Activated CD4-positive, CD25-positive, alpha-beta regulatory T cell (primary cell): ENCODE measurements at places on chromosomes 5 and 9.

- no peak for DNase-seq
Observed at GRCh38 chr9:90929626-90930025, 128.0 kb downstream of the SYK start.

- DNase-seq: no peak
Observed at GRCh38 chr5:161600156-161600555, 53.6 kb upstream of the GABRB2 start.

DNA sequence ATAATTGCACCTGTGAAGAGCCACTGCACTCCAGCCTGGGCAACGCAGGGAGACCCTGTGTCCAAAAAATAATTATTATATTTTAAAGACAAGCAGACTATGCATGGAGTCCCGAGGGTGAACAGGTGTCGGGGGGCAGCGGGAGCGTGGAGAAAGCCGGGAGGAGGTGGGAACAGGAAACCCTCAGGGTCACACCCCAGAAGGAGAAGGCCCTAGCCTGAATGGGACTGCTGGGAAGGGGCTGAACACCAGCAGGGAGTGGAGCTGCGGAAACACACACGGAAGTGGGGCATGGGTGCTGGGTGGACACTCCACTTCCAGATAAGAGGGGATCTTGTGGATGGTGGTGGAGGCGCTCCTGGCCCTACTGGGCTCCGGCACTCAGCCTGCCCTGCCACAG, 12.8 kb downstream of the SURF6 start:
- DNase-seq: no peak

- no peak for DNase-seq
Observed at GRCh38 chr9:127779136-127779981, 893 bp upstream of the SH2D3C start.

- no peak for DNase-seq
Observed at GRCh38 chr9:91847581-91848091, 102.4 kb downstream of the ROR2 start.

- DNase-seq: no peak
Observed at GRCh38 chr9:121178676-121179372, 22.8 kb downstream of the RAB14 start.

- DNase-seq: no peak
Observed at GRCh38 chr9:121672213-121672612, 20.8 kb downstream of the DAB2IP start.

GRCh38 chr5:5616247-5616895, 193.9 kb downstream of the ICE1 start:
- DNase-seq: no peak

- DNase-seq: no peak
Observed at GRCh38 chr5:166331521-166331920, 1959.9 kb upstream of the WWC1 start.

DNA sequence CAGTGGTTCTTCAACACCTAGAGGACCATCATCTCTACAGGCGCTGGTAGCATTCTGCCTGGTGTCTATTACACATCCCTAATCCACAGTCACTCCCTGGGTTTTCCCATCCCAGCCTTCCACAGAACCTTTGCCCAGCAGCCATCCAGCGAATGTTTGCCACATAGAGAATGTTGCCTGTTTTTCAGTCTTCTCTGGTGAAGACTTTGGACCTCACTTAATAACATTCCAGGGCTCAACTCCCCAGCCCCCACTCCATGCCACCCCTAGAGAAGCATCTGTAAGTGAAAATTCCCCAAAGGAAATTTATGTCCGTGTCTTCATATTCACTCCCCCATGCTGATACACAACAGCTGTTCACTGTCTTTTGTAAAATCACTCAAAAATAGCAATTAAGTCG, 249.6 kb downstream of the AOPEP start:
- DNase-seq: no peak

DNA sequence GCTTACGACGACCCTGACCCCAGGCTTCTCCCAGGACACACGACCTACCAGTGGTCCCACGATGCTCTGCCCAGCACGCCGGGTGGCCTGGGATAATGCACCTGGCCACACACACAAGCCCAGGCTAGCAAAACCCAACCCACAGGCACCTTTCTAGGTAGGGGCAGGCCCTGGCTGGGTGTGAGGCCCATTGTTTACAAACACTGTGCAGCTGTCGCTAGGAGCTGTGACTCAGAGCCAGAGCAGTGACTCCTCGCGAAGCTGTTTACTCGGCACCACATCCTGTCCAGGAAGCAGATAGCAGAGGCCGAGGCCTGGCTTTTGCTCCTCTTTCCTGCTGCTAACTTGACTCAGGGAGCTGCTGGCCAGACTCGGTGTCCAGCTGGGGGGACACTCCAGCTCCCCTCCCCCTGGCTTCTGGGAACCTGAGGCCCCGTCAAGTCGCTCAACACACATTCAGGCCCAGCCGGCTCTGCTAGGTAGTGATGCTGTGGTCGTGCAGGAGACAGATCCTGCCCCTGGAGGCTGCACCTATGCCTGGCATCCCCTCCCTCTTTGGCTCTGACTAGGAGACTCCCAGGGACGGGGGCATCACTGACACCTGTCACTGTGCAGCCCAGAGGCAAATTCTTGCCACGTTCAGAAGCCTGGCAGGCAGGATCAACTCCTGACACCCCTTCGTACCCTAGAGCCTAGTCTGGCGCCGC, 12.8 kb upstream of the RALGDS start:
- peak; percentile 82 for DNase-seq

DNA sequence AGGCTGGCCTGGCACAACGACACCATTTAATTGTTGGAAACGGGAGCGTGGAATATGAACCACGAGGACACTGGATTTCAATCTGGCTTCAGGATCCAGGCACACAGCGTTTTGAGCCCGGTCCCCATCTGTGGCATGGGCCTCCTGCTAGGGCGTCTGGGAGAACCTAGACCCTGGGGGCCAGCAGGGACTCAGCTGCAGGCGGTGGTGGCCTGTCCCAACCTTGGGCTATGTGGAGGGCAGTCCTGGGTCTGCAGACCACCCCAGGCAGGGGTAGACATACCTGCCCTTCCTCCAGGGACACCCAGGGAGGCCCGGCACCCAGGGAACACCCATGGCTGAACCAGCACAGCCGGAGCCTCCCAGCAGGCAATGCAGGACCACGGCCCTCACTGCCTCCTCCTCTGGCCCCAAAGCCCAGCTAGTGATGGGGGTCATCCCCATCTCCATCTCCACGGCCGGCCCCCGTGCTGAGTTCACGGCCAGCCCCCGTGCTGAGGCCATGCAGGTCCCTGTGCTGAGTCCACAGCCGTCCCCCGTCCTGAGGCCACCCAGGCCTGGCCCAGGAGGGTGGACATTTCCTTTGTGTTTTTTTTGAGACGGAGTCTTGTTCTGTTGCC, 18.5 kb upstream of the UBAC1 start:
- no peak for DNase-seq

DNA sequence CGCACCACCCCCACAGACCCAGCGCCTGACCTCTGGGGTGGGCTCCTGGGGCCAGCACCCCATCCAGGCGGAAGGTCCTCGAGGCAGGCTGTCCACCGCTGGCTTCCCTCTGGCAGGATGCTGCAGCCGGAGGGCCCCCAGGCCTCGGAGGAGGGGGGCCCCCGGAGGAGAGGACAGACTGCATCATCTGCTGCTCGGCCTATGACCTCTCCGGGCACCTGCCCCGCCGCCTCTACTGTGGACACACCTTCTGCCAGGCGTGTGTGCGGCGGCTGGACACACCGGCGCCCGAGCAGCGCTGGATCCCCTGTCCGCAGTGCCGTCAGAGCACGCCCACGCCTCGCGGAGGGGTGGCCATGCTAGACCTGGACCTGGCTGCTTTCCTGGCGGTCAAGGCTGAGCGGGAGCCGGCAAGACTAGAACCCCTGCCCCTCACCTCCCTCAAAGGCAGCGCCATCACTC, 1.2 kb downstream of the RNF224 start:
- DNase-seq: no peak

DNA sequence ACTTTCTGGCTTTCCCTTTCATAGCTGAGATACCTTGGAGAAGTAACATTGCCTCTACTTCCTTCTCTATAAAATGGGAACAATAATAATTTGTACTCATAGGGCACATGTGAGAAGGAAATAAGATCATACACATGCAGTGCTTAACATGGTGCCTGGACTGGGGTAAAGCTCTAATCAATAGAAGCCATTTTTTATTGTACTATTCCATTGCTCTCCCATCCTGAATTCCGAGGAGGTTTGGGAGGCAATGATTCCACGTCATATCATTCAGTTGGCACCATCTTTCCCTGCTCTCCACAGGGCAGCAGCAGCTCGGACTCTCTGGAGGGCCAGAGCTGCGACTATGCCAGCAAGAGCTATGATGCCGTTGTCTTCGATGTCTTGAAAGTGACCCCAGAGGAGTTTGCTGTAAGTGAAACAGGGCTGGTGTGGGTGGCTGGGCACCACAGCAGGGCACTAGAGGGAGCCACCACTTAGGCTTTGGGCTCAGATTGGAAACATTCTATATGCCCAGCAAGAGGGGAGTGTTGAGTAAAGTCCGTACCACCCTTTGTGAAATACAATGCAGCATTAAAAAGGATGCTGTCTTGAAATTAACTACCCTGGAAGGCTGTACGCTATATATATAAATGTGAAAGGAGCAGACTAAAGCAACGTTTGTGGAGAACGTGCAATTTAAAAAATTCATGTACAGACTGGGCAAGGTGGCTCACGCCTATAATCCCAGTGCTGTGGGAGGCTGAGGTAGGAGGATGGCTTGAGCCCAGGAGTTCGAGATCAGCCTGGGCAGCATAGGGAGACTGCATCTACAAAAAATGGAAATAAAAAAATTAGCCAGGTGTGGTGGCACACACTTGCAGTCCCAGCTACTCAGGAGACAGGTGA, 51.2 kb downstream of the RALGPS1 start:
- DNase-seq: no peak

DNA sequence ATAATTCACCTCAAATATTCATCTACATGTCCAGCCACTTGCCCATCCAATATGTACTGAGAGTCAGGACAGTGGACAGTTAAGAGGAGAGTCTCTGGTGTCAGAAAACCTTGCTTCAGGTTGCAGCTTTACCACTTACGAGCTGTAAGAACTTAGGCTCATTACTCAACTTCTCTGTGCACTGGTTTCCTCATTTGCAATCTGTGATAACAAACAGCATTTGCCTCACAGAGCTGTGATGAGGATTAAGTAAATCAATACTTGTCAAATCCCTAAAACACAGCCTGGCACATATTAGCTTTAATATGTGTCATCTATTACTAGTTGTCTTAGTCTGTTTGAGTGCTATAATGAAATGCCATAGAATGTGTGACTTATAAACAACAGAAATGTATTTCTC, 8.6 kb downstream of the GOLGA1 start:
- no peak for DNase-seq

GRCh38 chr5:68554571-68555279, 339.2 kb downstream of the PIK3R1 start:
- DNase-seq: no peak

- no peak for DNase-seq
Observed at GRCh38 chr5:66661149-66661548, 65.0 kb downstream of the MAST4 start.
